ENCODE measurements at places on chromosomes 6 and 20. TPM values are rescaled to one million over a fixed set of nuclear protein-coding genes. Genes with fewer than 3 reads are reported as not detected.
A peak's percentile ranks its signal among the peaks of the same experiment; 100 is the strongest.

The CD93 gene
- 0.44 TPM for total RNA-seq

The SYNDIG1 gene
- 0.49 TPM for total RNA-seq

The LY6G5C gene
- total RNA-seq: 11.0 TPM

- no peak for DNase-seq
Observed at GRCh38 chr20:8780915-8781314, 288.0 kb upstream of the PLCB4 start.

DNA sequence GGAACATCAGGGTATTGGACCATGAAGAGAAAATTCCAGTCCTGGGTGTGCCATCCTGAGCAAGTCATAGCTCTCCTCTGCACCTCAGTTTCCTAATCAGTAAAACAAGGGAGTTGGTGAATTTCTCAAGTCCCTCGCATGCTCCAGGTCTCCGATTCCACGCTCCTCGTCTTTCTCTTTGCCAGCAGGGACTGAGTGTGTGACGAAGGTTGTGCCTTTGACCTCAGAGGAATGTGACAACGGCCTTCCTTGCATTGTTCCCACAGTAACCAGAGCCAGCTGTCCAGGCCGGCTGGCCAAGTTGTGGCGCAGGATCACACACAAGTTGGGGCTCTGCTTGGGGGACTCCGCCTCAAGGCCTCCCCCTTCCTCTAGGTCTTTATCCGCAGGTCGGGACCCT lies 217.3 kb downstream of the ATXN1 start:
- DNase-seq: peak; percentile 23

- no peak for DNase-seq
Observed at GRCh38 chr20:37308086-37309050, 18.9 kb downstream of the MANBAL start.

- DNase-seq: no peak
Observed at GRCh38 chr6:43367245-43367984, 2.0 kb downstream of the ZNF318 start.

DNA sequence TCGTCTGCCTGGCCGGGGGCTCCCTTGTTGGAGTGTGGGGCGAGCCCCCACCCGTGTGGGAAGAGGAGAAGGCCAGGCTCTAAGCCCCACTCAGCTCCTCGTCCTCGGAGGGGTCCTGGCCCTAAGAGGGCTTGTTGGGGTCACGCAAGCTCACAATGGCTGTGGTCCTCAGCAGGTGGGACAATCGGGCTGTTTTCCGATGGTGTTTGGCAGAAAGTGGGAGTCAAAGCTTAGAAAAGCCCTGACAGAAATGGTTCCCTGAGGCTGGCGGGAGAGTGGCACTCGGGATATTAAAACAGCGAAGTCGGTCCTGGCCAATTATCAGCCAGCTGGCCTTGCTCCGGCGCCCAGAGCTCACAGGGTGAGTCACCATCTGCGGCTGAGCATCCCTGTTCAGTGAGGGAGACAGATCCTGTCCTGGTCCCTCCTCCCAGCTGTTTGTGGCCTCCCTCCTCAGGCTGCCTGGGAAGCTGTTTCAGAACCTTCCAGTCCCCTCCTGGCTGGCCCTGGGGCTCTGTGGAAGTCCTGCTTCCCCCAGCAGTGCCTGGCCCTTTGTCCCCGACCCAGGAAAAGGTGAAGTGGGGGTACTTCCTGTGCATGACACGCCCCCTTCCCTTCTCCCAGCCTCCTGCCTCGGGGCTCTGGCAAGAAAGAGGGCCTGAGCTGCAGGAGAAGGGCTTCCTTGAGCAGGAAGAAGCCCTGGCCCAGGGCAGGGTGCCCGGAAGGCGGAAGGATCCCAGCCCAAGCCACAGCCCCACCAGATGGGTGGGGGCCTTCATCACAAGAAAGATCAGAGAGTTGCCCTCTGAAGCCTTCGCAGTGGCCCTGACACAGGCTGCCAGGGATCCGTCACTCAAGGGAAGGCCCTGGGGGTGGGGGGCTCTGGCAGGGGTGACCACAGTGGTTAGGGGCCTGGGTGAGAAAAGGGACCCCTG lies 53.6 kb upstream of the BHLHE23 start:
- DNase-seq: peak; percentile 33

- DNase-seq: no peak
Observed at GRCh38 chr6:138480279-138480949, 18.9 kb downstream of the NHSL1 start.

DNA sequence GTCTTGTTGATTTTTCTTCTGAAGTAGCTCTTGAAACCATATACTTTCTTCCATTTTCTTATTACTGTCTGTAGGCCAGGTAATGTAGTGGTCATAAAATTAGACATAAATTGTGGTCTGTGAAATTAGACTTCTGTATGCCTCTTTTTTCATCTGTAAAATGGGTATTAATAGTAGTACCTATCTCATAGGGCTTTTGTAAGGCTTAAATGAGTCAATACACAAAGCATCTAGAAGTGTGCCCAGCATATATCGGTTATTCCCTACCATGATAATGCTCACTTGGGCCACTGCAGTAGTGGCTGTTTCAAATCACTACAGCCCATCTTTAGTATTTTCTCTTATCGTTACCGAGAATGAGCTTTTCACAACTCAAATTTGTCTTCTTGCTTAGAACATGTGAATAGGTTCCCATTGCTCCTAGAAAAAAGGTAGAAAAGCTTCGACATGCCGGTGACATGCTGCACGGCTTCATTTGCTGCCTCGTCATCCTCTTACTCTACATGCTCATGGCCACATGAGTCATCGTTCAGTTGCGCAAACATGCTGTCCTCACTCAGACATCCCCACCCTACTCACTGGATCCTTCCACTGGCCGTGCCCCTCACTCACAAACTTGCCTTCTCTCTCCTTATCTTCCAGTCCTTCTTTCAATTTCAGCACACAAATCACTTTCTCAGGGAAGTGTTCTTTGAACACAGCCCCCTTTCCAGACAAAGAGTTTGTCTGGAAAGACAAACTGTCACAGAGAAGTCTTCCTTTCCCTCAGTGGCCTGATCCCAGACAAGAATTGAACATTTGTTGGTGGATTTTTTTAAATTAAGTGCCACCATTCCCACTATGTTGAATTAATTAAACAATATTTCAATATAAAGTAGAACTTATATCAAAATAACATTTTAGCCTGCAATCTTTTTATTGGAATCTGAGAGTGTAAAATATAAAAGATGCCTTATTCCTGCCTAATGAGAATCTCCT lies 32.2 kb upstream of the ERVFRD-1 start:
- no peak for DNase-seq

GRCh38 chr20:37383229-37383989 lies 37.5 kb downstream of the SRC start:
- DNase-seq: no peak
